CD4-positive, alpha-beta T cell treated with Interferon gamma for 1 hour (primary cell): ENCODE measurements at places on chromosomes 3 and 15.

GRCh38 chr3:114418724-114419543 lies 125.1 kb downstream of the TIGIT start:
- no peak for DNase-seq

- DNase-seq, result no peak
These were observed 325.9 kb downstream of the TIGIT start for GRCh38 chr3:114619771-114620170.

GRCh38 chr3:32890420-32891276 lies 60.8 kb upstream of the CCR4 start:
- DNase-seq, result no peak

DNA sequence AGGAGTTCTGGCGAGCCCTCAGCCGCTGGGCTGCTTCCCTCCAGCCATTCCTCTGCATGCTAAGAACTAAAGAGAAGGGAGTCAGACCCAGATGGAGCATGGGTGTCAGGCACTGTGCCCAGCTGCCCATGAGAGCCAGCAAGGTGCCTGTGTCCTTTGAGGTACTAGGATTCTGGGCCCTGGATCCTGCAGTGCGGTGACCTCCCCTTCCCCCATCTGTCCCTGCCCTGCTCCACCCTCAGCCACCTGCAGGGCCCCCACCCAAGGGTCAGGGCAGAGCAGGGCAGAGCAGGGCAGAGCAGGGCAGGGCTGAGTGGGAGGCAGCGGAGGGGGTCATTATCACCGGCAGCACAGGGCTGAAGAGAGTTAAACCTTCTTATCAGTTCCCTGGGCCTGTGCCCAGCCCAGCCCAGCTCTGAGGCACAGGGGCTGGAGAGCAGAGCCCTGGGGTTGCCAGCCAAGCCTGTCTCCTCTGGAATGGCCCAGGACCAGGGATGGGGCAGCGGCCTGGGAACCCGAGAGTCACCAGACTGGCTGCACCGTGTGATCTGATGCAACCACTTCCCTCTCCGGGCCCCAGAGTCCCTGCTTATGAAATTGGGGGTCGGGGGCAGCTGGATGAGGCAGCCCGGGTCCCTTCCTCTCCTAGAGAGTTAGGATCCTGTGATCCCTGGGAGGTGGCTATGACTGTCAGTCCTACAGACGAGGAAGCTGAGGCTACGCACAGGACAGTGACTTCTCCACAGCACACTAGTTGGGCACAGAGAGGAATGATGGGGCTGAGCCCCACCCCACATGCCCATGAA lies 17.3 kb downstream of the ZDHHC19 start:
- peak; percentile 37 for DNase-seq

DNA sequence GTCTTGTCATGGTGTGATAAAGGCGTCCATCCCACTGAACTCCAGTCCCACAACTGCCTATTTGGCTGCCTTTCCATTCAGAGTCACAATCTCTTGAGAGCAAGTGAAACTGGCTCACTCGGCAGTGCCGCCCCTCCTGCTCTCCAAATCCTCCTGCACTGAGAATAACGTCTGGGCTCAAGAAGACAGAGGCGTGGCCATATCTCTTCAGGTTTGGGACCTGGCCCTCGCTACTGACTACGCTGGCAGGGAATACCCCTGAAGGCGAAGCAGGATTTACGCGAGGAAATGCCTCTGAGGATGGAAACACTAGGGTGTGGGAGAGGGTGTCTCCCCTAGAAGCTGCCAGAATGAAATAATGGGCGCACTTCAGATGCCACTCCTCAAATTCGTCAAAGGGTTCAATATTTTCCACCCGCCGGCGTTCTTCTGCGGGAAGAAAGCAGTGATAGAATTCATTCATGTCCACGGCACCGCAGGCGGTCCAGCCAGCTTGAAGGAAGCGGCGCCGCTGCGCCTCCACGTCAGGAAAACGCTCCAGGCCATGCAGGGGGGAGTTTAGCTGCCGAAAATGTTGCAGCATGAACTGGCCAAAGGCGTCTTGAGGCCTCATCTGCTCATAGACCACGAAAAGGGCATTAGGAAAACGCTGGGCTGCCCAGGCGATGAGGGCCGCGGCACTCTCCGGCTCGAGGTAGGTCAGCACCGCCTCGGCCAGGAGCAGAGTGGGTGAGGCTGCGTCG lies 985 bp downstream of the LCMT2 start:
- DNase-seq, result peak; percentile 1

DNA sequence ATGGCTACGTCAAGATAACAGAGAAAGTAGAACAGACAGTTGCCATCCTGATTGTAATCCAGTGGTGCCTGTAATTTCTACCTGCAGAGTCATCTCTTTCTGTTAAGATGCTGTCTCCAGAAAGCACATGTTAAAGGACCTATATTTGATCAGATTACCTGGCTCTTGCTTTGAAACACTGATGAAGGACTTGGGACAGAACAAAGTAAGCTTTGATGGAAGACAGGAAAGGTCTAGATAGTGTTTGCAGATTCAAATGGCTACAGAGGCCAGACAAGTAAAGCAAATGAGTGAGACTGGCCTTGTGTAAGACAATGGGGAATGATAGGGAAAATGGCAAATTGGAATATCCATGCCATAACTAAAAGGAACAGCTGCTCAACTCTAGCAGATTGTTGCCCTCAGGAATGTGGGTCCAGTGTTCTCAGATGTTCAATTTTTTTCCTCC lies 1.8 kb upstream of the GSK3B start:
- DNase-seq, result no peak

GRCh38 chr15:29094711-29095110 lies 174.9 kb downstream of the NSMCE3 start:
- no peak for DNase-seq

DNA sequence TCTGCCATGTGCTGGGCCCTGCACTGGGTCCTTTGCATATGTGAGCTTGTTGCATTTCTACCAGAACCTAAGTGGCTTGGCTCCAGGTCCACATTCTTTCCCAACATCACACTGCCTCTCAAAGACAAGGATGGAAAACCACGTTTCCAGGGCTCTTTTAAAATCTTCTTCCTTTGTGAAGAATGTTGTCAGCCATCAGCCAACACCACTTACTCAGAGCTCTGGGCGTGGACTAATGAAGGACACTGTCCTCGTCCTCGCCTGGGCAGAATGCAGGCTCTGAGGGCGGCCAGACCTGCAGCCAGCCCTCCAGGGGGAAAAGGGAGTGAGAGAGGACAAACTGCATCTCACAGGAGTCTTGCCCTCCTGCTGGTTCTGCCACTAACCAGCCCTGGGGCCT lies 49.7 kb downstream of the MAGEF1 start:
- no peak for DNase-seq

DNA sequence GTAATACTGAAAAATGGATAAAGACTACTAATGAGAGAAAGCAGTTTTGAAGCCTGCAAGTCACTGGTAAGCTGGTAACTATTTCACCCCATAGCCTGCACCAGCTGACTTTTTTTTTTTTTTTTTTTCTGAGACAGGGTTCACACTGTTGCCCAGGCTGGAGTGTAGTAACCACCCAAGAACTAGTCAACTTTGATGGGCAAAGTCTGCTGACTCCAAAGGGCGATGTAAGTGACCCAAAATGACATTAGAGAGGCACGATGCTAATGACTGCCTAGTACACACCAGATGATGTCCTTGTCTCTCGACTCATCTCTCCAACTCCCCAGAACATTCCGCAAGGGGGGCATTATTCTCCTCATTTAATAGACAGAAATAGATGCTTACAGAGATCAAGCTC lies 12.9 kb upstream of the TMEM41A start:
- DNase-seq, result no peak

- DNase-seq, result no peak
These were observed 16.8 kb upstream of the SLC41A3 start for GRCh38 chr3:126100634-126101301.

- no peak for DNase-seq
These were observed 612.9 kb downstream of the ROBO1 start for GRCh38 chr3:79154865-79155264.

DNA sequence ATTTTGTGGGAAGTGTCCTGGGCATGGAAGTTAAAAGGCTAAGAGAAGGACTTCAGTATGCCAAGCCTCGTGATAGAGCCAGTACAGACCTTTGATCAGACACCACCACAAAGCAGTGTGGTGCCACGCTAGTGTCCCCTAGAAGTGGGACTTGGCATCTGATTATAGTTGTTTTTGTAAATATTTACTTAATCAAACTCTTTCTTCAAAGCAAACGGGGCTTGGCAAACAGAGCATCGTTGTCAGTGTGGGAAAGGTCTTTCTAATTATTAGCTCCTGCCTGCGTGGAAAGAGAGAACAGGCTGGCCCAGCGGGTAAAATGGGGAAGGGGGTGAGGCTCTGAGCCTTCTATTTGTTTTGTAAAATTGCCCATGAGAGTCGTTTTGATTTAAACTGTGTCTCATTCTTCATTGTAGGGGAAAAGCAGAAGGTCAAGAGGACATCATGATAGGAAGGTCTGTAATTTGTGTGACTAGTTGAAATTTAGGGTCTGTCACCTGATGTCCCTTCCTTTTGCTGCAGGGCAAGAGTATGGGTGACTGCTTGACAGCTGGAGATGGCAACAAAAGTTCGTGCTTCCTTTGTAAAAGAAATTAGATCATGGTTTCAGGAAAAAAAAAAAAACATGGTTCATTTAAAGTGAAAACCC lies 105.0 kb downstream of the IQCH start:
- no peak for DNase-seq

- DNase-seq, result peak; percentile 85
These were observed at the start of gene KAT2B for GRCh38 chr3:20039765-20040547. Gene KAT2B (plus strand): TSS chr3:20040446. CDS start chr3:20040478, 32 bp downstream.

DNA sequence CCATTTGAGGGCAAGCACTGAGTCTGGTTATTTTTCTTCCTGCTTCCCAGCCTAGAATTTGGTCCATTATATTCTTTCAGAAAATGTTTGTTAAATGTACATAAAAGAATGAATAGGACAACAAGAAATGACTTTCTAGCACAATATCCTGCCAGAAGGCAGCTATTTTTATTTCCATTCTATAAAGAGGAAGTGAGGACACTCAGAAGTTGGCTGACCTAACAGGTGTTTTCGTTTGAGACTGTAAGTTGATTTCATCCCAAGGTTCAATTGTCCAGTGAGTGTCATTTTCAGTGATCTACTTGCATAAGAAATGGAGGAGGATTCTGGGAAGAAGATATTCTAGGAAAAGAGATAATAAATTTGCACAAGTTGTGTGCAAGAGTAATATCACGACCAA lies 191.9 kb upstream of the POU1F1 start:
- DNase-seq, result no peak

GRCh38 chr15:96356494-96357455 lies 26.3 kb downstream of the NR2F2 start:
- DNase-seq, result peak; percentile 46

- no peak for DNase-seq
These were observed 45.2 kb downstream of the CMC1 start for GRCh38 chr3:28286595-28286994.

- no peak for DNase-seq
These were observed 99.8 kb upstream of the NR2F2 start for GRCh38 chr15:96230526-96231181.

- no peak for DNase-seq
These were observed 65.0 kb downstream of the CEMIP start for GRCh38 chr15:80844011-80844732.

- DNase-seq, result no peak
These were observed 33.3 kb downstream of the ZMAT3 start for GRCh38 chr3:179038216-179038898.

DNA sequence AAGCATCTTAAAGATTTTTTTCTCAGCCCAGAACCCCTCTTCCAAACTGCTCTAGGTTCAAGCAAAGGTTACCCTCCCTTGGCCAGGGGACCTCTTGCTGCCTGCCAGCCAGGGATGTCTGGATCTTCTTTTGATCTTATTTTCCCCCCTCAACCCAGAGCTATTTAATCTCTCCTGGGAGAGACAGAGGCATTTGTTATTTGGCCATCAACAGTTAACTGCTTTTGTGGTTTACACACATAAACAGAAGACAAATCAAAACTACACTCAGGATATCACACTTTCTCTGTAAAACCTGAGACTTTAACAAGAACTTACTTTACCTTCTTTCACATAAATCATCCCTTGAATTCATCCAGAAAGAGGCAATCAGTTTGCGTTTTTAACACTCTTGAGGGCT lies 272.5 kb downstream of the THSD4 start:
- DNase-seq, result no peak

GRCh38 chr3:21067031-21067813 lies 683.8 kb downstream of the ZNF385D start:
- no peak for DNase-seq

GRCh38 chr3:126952261-126952982 lies 30.5 kb upstream of the PLXNA1 start:
- no peak for DNase-seq

DNA sequence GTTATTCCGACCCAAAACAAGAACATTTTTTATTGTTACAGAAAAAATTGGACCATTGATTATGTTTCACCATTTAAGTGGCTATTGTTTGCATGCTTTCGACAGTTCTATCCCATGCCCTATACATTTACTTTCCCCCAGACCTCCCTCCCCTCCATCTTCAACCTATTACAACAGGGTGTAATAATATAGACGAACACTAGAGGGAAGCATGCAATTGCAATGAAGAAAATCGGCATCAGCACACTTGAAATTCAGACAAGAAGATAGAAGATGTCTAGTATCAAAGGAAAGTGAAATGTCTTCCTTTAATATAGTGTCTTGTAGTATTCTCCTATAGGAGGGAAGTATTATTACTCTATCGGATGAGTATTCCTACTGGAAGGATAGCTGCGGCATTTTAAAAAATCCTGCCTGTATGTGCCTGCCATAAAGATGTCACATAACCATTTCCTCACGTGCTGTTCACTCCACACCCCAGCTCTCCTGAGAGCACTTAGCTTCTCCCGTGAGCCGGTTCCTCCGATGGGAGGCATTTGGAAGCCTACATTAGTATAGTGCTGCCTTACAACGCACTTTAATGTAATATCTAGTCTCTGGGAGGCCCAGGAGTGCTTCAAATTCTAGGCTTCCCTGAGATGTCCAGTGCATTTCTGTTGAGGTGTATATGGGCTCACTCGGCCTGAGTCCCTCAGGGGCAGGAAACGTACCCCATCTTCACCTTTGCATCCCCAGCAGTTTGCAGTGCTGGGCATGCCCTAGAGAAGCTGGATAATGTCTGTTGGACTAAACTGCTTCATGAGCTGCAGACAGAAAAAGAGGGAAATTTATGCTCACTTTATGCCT lies 17.8 kb upstream of the ERICH6 start:
- DNase-seq, result no peak

DNA sequence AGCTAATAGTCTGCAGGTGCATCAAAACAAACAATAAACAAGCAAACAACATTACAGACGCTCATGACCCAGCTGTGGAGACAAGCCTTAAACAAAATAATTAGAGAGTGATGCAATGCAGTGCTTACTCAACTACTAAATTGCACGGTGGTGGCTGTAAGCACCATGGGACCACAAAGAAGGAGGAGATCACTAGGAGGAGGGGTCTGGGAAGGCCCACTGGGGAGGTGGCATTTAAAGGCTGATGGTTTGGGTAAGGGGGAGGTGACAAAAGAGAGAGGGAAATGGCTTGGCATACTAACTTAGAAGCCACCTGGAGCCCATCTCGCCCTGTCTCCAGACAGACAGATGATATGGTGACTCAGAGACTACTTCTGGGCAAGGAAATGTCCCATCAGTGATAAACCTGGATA lies 516.7 kb downstream of the FOXP1 start:
- DNase-seq, result peak; percentile 29

GRCh38 chr3:186849374-186849975 lies 7.0 kb downstream of the ADIPOQ start:
- no peak for DNase-seq

- no peak for DNase-seq
These were observed at the start of gene FGF12 for GRCh38 chr3:192727032-192727847. Gene FGF12 (minus strand): TSS chr3:192727541.

- no peak for DNase-seq
These were observed 129.0 kb downstream of the RPL22L1 start for GRCh38 chr3:170740726-170741591.
